ENCODE measurements at places on chromosomes 4 and X.

- DNase-seq: no peak
Observed at GRCh38 chr4:13427599-13428325, 56.4 kb downstream of the RAB28 start.

- no peak for DNase-seq
Observed at GRCh38 chr4:78863254-78863869, 75.9 kb downstream of the PAQR3 start.

DNA sequence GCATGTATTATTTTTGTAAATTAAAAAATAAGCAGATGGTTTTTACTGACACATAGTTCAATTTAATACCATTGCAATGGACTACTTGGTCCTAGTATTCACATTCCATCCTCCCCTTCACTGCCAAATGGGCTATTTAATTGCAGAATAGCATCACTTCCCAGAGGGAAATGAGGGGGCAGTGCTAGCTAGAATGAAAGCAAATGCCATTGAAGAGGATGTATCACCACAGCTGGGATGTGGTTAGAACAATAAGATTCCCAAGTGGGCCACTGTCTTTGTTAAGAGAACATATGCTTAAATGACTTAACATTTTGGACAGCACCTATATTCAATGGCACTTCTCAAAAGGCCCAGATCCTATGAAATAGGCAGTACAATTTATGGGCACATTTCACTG is 224.7 kb downstream of the RBMX2 start:
- DNase-seq: no peak

DNA sequence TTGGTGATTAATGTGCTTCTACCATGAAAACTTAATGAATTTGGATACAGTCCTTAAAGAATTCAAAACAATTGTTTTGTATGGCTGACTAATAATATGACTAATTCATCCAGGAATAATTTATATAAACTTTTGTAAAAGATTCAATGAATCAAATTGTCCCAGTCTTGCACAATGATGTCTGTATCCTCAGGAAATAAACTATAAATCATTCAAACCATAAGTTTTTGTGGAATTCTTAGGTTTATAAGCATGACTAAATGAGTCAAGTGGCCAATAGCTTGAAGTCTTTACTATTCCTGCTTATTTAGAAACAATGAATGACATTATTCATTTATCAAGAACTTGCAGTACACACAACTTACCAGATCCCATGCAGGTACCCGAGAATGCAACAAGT is 935.0 kb upstream of the INTU start:
- DNase-seq: no peak

DNA sequence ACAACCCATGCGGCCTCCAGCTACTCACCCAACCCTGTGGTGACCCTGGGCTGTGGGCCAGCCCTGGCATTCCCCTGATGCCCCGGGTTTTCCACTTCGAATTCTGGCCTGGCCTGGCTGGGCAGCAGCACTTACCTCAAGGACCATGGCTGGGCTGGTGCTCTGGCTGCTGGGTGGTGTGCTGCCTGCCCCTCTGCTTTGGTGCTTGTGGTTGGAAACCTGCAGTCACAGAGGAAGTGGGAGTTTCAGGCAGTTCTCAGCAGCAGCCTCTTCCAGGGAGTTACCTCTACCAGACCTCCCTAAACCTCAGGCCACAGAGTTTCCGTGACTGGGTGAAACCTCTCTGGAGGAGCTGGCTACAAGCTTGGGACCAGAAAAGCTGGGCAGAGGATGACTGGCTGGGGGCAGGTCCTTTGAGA is at the start of gene CXCR3:
Gene CXCR3, minus strand, starts transcription at position 209 of the 419 bp plus-strand sequence. Its CDS starts 62 bp downstream, at position 147.
- DNase-seq: peak; percentile 9

DNA sequence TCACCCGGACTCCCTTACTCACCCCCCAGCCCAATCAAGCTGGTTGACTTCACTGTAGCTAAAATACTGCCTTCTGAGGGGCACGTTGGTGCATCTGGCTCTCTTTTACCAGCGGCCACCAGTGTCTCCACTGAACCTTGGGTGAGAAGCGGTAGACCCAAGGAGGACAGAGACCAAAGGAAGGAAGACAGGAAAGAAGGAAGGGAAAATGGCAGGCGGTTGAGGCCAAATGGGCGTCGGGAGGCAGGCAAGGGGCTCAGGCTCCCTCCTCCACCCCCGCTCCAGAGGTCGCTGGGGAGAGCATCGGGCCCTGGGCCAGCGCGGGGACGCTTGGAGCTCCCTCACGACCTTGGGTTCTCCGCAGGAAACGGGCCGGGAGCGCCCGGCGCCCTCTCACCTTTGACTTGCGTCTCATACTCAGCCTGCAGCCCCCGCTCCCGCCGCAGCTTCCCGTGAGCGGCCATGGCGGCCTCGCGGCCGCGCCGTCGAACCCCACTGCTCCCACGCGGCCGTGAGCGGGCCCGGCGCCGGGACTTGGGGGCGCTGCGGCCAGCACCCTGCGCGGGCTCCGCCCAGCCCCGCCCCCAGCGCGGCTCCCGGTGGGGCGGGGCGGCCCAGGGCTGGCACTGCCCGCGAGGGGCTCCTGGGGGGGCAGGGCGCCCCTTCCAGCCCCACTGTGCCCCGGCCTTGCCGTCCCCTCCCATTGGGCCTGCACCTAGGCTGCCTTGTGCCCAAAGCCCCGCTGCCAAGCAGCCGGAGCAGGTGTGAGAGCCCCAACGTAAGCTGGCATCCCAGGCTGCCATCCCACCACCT is at the start of gene ARHGAP4:
Gene ARHGAP4, minus strand, starts transcription at position 526 of the 813 bp plus-strand sequence. Its CDS starts 62 bp downstream, at position 464.
- DNase-seq: no peak

- no peak for DNase-seq
Observed at GRCh38 chr4:113556382-113557134, 205.0 kb downstream of the CAMK2D start.

DNA sequence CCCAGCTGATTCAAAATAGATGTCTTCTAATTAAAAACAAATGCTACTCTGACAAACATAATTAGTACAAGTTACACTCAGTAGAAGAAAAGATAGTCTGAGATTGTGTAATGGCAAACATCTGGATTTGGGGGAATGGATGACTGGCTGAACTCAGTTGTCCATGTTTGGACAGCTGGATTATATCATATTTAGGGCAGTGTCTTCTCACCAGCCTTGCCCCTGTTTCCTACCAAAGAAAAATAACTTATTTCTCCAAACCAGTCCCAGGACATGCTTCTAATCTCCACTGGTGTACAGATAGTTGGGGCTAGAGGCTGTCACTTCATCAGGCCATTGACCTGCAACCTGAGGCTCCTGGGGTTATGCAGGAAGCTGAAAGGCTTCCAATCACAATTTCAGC is 237.3 kb downstream of the USP46 start:
- no peak for DNase-seq

- no peak for DNase-seq
Observed at GRCh38 chr4:89582756-89583505, 254.0 kb downstream of the SNCA start.

DNA sequence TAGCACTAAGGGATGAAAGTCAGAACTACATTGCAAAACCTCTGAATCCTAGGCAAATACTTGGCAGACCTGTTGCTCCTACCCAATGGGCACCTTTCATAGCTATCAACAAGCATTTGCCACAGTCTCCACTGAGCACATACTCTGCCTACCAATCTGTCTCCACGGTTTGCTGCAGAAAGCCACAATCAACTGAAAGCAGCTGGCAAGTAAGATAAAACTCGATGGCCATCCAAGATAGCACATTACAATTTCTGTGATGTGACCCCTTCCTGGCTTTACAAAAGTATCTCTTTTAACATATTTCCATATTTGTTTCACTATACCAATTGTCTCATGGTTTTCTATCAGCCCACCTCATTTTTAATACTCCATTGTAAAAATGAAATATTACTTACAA is 1060.5 kb upstream of the INTU start:
- no peak for DNase-seq

DNA sequence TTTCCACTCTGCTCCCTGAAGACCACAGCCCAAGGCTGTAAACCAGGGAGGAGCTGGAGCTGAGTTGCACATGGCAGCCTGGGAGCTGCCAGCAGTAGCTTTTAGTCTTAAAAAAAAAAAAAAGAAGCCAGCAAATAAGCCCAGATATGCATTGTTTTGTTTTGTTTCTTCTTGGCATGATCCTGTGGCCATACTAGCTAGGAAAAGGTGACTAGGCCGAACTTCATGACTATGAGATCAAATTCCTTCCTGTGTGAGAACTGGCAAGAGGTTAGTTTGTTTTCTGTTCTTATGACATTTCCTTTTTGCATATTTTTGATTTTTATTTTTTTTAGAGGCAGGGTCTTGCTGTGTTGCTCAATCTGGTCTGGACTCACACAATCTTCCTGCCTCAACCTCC is 323.3 kb downstream of the DCTD start:
- DNase-seq: no peak

DNA sequence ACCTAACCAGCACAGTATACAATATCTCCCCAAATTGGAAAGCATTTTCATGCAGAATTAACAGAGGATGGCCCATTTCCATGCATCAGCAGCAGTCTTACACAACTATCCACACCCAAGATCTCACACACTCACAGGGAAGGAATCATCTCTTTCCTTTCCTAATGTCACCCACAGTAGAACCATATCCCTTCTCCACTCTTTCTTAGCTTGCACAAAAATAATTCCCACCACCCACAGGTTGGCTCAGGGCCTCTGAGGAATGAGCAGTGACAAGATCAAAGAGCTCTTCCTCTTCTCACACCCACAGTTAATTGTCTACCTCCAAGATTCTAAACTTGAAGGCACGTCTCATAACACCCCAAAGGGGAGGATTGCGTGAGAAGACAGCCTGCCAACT is 217.7 kb upstream of the VEGFC start:
- DNase-seq: no peak

GRCh38 chrX:119187298-119187697 is 48.8 kb upstream of the PGRMC1 start:
- no peak for DNase-seq

GRCh38 chr4:77710684-77711083 is 105.1 kb downstream of the CXCL13 start:
- no peak for DNase-seq

GRCh38 chr4:7757501-7758471 is 181.9 kb downstream of the AFAP1 start:
- no peak for DNase-seq

DNA sequence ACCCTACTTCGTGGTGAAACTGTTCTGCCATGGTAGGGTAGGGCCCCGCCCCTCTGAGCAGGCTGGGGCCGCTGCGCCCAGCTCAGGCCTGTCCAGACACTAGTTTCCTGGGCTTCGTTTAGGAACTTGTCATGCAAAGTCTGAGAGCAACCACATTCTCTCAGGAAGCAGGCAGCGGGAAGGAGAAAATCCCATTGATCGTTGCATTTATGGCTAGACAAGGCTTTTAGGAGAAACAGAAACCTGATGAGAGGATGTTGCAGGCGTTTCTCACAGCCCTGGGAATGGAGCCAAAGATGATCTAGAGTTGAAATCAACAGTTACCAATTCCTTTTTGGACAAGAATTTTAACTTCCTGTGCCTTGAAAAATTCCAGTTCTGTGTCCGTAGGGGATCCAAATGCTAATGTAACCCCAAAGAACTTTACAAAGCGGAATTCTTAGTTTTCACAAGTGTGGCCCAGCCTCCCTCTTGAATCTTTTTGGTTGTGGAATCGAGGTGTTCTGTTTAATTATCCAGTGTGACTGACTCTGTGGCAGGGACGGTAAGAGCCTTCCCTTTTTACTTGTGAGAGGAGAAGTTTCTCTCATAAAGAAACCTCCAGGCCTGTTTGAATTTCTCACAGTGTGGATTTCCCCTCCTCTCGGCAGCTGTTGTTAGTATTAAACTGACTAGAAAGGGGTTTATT is 4.5 kb upstream of the CXCL9 start:
- no peak for DNase-seq

DNA sequence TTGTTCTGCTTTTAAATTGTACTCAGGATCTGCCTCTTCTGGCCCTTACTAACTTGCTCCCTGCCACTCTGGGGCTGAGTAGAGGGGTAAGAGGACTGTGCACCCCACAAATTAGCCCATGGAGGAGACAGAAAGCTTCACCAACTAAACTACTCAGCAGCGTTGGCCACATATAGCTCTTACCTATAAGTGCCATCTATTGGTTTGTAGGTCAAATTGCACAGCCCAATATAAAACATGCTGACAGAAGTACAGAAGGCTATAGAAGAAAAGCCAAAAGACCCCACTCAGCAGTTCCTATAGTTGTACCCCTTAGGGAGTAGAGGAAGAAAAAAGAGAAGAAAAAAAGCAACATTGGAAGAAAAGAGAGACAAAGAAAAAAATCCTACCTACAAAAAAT is 341.2 kb upstream of the FMR1 start:
- no peak for DNase-seq

DNA sequence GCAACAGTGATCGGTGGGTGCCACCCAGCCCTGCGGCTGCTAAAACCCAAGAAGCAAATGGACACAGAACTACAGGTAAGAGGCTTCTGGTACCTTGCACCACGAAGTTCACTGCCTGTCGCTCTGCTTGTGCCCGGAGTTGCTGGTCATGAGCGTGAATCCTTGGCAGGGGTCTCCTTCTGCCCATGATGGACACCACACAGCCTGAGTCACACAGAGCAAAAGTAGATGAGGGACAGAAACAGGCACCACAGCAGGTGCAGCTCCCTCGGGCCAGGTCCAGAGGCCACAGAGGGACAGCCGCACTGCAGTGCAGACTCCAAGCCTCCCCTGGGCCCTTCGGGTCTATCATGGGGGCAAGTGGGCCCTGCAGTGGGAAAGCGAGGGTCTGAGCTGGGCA is 22.4 kb downstream of the NAT8L start:
- no peak for DNase-seq

GRCh38 chr4:32477518-32477917 is 1757.3 kb downstream of the PCDH7 start:
- no peak for DNase-seq

DNA sequence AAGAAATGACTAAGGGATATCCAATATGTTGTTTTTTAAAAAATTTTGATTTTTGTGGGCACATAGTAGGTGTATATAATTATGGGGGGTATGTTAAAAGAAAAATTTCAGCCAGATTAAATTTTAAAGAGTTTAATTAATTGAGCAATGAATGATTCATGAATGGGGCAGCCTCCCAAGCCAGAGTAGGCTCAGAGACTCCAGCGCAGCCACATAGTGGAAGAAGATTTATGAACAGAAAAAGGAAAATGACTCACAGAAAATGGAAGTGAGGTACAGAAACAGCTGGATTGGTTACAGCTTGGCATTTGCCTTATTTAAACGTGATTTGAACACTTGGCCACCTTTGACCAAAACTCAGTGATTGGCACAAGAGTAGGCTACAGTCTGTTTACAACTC is 91.7 kb downstream of the SPATA18 start:
- DNase-seq: no peak

DNA sequence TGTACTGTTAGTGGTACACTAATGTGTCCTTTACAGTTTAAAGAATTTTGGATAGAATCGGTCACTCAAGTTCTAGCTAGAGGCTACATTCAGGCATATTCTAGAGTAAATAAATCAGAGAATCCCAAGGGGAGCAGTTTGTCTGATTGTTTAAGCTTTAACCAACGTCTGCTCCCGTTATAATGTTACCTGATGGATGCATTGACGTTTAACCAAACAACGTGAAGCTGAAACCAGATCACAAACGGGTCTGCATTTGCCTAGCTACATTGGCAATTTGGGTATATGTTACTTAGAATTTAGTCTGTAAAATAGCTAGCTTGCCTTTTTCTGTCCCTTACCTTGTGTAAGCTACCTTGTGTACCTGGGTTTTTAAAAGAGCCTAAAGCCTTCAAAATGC is 1.6 kb downstream of the PI4K2B start:
- DNase-seq: peak; percentile 62

GRCh38 chr4:72568959-72569718 is at the start of gene ADAMTS3:
ADAMTS3 (minus strand) TSS chr4:72569221; CDS start chr4:72568762, 459 bp downstream.
- DNase-seq: no peak
